Activated CD4-positive, alpha-beta T cell treated with anti-CD3 and anti-CD28 coated beads for 1 hour (primary cell): ENCODE measurements at places on chromosomes 16 and 17.
A peak's percentile ranks its signal among the peaks of the same experiment; 100 is the strongest.

- no peak for DNase-seq
These were observed 106.7 kb upstream of the SDK2 start for GRCh38 chr17:73750975-73751374.

DNA sequence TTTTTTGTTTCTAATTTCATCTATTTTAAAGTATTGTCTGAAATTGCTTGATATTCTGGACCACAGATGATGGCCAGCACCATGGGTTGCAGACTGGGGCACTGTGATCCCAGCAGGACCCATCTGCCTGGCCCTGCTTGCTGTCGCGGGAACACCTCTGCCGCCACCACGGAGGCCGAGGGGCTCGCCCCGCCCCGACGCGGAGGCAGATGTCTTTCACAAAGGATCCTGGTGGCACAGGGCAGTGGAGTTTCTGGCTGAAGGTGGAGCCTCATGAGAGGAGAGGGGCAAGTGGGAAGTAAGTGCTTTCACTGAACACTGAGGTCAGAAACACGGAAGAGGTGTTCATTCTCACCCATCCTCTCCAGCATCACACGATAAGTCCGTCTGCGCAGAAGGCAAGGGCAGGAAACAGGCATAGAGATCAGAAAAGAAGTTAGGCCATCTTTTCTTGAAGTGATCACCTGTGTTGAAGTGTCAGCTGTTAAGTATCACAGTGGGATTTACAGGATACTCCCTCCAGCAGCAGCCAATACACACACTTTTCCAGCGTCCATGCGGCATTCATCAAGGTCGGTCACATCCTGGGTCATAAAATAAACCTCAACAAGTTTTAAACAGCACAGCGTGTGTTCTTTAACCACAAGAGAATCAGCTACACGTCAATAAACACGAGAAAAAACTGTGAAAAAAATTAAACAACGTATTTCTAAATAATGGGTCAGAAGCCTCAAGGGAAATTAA lies 194.5 kb downstream of the RPTOR start:
- no peak for DNase-seq

DNA sequence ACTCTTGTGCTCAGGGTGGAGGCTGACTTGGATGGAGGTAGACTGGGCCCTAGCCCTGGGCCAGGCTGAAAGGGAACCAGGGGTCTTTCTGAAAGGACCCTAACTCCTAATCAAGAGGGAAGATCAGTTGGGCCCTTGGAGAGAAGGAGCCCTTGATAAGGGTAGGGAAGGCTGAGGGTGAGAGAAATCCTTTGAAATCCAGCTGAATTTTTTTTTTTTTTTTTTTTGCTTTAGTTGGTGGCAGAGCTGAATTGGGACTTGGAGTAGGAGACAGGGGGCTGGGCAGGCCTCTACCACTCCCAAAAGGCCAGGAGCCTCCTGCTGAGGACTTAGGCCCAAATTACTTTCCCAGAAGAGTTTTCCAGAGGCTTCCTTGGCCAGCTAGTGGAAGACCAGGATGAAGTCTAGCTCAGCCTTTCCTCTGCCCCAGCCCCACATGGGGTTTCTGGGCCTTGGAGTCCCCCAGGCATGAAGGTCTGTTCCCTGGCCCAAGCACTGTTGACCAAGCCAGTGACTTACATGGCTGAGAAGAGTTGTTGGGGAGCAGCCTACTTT lies 643 bp upstream of the HOXB3 start:
- no peak for DNase-seq

DNA sequence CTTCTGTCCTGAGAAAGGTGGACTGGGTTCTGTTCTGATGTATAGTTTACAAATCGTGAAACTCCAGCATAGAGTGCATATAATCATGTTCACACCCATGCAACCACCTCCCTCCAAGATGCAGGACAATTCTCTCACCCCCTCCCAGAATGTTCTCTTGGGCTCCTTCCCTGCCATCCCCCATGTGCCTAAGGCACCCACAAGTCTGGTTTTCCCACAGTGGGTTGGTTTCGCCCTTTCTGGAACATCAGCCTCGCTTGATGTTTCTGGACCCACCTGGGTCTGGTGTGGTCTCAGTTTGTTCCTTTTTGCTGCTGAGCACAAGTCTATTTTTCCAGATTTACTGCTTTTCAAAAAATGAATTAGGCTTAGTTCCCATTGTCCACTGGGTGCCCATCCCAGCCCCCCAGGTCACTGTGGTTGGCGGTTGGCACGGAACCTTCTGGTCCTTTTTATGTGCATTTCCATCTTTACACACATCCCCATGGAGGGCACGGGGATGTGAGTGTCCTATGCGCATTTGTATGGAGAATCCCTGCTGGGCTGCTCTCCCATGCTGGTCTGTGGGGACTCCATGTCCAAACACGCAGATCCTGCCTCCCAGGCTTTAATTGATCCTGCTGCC lies 19.0 kb downstream of the MAP2K3 start:
- DNase-seq, result no peak

GRCh38 chr16:13923703-13924298 lies 3.8 kb downstream of the ERCC4 start:
- no peak for DNase-seq

- no peak for DNase-seq
These were observed 26.3 kb downstream of the PMP22 start for GRCh38 chr17:15238676-15239422.

DNA sequence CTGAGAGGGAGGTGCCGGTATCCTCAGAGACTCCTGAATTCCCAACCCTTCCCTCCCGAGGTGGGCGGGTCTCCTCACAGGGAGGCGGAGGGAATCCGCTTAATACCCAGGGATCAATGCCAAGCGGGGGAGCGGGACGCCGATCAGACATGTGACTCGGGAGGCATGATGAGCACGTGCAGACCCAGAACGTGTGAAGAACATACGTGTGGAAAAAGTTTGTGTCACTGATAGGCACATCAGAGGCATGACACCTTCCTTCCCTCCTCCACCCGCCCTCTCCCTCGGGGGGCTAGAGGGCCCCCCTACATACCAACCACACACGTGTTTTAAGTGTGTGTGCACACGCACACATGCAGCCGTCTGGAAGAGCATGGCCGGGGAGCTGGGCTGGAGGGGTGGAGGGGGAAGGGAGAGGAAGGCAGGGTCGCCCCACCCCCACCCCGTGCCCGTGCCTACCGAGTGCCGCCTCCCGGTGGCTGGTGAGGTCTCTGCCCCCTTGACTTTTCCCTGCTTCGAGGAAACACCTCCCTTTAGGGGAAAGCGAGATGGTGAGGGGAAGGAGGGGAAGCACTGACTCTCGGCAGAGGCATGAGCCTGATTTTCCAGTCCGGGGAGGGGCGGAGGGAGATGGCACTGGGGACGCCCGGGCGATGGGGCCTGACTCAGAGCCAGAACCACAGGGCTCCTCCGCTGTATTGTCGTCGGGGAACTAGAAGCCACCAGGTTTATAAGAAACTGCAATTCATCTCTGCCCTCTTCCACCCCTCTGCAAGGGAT lies 12.1 kb upstream of the TBX21 start:
- DNase-seq, result peak; percentile 90

GRCh38 chr17:77853191-77853977 lies 105.1 kb upstream of the TNRC6C start:
- no peak for DNase-seq

DNA sequence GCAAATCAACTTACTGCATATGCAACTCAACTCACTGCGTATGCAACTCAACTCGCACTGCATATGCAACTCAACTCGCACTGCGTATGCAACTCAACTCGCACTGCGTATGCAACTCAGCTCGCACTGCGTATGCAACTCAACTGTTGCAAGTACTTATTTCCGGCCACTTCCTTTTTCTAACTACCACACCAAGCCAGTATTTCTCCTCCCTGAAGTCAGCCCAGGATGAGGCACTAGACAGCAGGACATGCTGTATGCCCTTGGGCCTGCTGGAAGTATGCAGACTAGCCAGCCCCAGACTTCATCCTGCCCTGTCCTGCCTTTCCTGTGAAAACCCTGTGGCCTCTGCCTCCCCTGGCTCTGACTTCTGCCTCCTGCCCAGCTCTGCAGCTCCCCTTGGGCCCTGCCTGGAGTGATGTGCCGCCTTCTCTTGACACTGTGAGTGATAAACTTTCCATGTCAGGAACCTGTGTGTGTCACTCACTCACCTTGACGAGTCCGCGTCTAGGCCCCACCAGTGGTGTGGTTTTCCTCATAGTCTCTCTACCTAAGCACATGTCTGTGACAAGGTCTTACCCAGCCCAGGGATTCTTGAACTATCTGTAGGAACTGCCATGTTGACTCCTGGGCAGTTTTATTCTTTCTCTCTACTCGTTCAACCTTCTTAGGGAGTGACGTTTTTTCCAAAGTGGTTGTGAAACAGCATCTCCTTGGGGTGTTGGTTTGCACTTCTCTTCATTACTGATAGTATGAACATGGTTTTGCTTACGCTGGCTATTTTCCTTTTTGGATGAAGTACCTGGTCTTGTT lies 16.4 kb downstream of the ZNF778 start:
- DNase-seq, result no peak

GRCh38 chr17:27906623-27907022 lies 13.5 kb upstream of the LYRM9 start:
- DNase-seq, result no peak

- DNase-seq, result no peak
These were observed 17.1 kb upstream of the RHOT1 start for GRCh38 chr17:32124985-32125847.

DNA sequence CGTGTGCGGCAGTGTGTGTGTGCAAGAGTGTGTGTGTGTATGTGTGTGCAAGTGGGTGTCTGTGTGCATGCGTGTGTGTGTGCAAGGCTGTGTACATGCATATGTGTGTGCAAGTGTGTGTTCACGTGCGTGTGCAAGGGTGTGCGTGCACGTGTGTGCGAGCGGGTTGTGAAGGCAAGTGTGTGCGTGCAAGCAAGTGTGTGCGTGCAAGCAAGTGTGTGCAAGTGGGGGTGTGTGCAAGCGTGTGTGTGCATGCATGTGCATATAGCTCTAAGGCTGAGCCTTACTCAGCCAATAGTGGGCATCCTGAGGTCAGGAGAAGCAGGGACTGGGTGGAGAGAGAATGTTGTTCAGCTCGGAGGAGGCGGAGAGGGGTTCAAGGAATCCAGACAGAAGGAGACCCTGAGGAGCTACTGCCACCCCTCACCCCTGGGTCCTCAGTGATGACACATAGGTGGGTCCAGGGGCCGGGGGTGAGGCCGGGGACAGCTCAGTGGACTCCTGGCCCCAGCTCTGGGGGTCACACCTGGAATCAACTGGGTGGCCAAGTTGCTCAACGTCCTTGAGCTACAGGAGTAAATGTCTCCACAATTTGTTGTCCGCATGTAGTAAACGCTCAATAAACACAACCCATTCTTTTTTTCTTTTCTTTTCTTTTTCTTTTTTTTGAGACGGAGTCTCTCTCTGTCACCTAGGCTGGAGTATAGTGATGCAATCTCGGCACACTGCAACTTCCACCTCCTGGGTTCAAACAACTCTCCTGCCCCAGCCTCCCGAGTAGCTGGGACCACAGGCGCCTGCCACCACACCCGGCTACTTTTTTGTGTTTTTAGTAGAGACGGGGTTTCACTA lies 1.8 kb downstream of the PRR29 start:
- no peak for DNase-seq

- DNase-seq, result peak; percentile 55
These were observed 2.9 kb downstream of the GSE1 start for GRCh38 chr16:85615852-85616606.

DNA sequence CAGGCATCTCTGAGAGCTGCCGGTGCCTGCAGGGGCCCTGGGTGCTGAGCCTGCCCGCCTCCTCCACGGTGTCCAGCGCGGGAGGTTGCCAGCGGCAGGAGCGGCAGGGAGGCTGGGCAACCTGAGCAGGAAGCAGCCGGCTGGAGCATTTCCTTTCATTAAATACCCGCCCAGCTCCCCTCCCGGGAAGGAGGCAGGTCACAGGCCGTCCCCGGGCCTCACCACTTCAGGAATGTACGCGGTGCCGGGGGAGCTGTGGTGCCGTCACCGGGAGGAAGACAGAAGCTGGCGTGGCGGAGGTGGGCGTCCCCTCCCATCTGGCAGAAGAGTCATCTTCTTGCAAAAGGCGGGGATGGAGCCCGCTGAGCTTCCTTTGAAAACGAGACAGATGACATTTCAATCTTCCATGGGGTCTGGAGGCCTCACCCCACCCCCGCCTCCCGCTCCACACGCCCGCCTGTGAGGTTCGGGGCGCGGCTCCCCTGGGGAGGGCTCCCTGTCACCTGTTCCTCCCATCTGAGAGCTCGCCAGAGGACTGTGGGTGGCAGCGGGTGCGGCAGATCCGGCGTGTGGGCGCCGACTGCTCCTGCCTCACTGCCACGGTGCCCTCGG lies 16.0 kb downstream of the SOX8 start:
- peak; percentile 56 for DNase-seq

DNA sequence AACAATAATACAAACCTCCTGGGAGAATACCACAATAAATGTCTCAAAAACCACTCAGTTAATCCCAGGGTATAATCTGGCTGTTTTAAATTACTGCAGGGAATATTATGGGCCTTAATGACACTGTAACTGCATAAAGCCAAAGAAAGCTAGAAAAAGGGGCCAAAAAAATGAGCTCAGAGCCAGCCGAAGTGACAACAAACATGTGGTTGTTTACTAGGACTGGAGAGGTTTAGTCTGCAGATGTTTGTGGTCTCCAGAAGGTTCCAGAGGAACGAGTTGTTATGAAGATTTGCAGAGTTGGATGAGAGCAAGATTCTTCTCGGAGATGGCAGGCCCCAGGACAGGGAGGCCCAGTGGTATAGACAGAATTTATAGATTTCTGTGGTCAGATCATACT lies 97.1 kb upstream of the AKTIP start:
- DNase-seq, result no peak

DNA sequence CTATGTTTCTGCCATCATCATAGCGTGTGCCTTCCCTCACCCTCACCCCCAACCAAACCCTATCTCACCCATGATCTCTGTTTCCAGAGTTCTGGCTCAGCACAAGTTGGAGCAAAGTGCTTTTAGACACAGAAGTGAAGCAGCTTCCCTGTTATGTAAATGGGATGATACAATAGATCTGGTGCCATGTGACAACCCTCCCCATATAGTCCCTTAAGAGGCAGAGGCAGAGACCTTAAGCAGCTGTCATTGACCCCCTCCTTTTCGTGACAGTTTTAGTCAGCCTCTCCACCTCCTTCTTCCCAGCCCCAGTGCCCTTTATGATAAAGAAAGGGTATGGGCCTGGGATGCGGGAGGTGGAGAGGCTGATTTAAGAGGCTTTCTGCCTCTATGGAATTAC lies 40.3 kb upstream of the MED13 start:
- DNase-seq, result no peak
